ENCODE measurements at places on chromosomes 13 and 19.
A peak's percentile ranks its signal among the peaks of the same experiment; 100 is the strongest.

- no peak overlapping the region for H3K4me3 ChIP-seq
- DNase-seq = no peak
- no peaks in the 10 kb centered on the region for H3K36me3 ChIP-seq
- peaks cover 69% of the 10 kb centered on the region for H3K27me3 ChIP-seq
- no peak overlapping the region for H3K27ac ChIP-seq
- H3K4me1 ChIP-seq = no peaks in the 10 kb centered on the region
Observed at GRCh38 chr19:29485293-29485692, 40.5 kb upstream of the VSTM2B start.

DNA sequence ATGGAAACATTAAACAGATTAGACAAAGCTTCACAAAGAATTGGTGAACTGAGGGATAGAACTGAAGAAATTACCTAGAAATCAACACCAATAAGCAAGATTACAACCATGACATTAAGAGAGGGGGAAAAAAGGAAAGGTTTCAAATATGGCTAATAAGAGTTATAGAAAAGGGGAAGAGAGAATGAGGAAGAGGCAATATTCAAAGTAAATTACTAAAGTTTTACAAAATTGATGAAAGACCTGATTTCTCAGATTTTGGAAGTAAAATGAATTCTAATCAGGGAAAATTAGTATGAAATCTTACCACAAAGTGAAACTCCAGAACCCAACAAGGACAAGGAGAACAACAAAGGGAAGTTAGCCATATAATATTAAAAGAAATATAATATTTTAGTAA is 187.4 kb downstream of the NBEA start:
- no peaks in the 10 kb centered on the region for H3K4me1 ChIP-seq
- no peak overlapping the region for H3K4me3 ChIP-seq
- H3K36me3 ChIP-seq = no peaks in the 10 kb centered on the region
- H3K27ac ChIP-seq = no peak overlapping the region
- no peak for DNase-seq

GRCh38 chr19:16382775-16383543 is 58.3 kb downstream of the KLF2 start:
- no peaks in the 10 kb centered on the region for H3K36me3 ChIP-seq
- peaks cover 28% of the 10 kb centered on the region for H3K4me1 ChIP-seq
- DNase-seq = peak; percentile 78
- no peaks in the 10 kb centered on the region for H3K27me3 ChIP-seq
- peak overlapping the region; percentile 5 for H3K4me3 ChIP-seq

DNA sequence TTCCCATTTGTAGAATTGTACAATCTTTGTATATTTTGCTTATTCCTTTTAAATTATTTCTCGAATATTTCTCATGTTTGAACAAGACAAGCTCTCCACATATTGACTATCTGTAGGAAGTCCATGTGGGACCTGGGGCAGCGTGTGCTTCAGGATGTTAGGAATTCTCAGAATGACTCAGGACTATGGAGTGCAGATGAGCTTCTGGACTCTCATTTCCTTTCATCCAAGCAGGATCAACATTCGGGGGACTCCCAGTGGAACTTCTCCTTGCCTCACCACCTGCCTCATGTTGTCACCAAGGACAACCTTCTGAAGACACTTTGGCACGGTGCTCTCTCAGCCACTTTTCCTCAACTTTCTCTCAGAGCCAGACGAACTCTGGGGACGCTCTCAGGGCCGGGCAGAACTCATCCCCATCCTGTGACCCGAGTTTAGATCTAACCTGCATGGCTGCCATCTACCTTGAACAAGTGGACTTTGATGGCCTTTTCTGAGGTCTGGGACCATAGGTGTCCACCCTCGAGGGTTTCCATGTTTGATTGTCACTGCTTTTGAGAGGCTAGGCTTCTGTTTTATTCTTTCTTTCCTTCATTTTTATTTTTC is 441.7 kb downstream of the IRS2 start:
- H3K27ac ChIP-seq = no peak overlapping the region
- no peaks in the 10 kb centered on the region for H3K4me1 ChIP-seq
- no peak for DNase-seq
- no peaks in the 10 kb centered on the region for H3K27me3 ChIP-seq
- H3K36me3 ChIP-seq = no peaks in the 10 kb centered on the region
- H3K4me3 ChIP-seq = no peak overlapping the region

GRCh38 chr13:107650081-107650701 is 565.1 kb downstream of the LIG4 start:
- no peak overlapping the region for H3K4me3 ChIP-seq
- no peaks in the 10 kb centered on the region for H3K36me3 ChIP-seq
- no peak overlapping the region for H3K27ac ChIP-seq
- no peaks in the 10 kb centered on the region for H3K27me3 ChIP-seq
- no peaks in the 10 kb centered on the region for H3K4me1 ChIP-seq
- peak; percentile 44 for DNase-seq

DNA sequence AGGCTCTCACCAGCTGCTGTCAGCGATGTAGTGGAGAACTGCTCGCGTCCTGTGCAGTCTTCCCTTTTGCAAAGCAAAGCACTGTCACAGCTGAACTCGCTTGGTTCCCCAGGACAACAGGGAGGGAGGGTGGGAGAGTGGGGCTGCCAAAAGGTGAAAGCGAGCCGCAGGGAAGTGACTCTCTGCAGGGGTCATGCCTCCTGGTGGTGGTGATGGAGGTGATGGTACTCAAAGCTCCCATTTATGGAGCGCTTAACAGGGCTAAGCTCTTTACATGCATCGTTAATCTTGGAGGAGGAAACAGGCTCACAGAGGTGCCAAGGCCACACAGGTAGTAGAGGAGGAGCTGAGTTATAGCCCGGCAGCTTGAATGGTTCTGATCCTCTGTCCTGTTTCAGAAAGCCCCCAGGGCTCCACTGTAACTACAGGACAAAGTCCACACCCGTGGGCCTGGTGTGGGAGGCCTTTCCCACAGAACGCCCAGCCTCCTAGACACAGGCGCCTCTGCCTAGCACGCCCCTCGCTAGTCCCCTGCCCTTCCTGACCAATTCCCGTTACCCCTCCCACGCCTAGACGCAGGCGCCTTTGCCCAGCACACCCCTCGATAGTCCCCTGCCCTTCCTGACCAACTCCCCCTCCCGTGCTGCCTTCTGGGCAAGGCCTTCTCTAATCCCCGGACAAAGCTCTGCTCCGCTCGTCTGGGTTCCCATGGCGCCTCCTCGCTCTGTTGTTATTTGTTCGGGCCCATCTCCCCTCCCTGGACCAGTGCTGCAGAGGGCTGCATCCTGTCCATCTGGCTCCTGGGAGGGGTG is 10.7 kb downstream of the PPP1R37 start:
- peak overlapping the region; percentile 75 for H3K27ac ChIP-seq
- no peak for DNase-seq
- H3K36me3 ChIP-seq = no peaks in the 10 kb centered on the region
- no peaks in the 10 kb centered on the region for H3K27me3 ChIP-seq

GRCh38 chr13:97322740-97323342 is 100.7 kb downstream of the MBNL2 start:
- no peak overlapping the region for H3K4me3 ChIP-seq
- H3K27me3 ChIP-seq = no peaks in the 10 kb centered on the region
- H3K36me3 ChIP-seq = no peaks in the 10 kb centered on the region
- DNase-seq = no peak
- no peak overlapping the region for H3K27ac ChIP-seq

GRCh38 chr13:33205804-33206221 is 79.7 kb downstream of the STARD13 start:
- no peak overlapping the region for H3K4me3 ChIP-seq
- peak; percentile 19 for DNase-seq
